ENCODE measurements at places on chromosomes 5 and 9.
A peak's percentile ranks its signal among the peaks of the same experiment; 100 is the strongest.

- DNase-seq, result no peak
Observed at GRCh38 chr9:106879439-106879882, 16.5 kb downstream of the ZNF462 start.

- DNase-seq, result no peak
Observed at GRCh38 chr5:130687085-130687733, 477.8 kb downstream of the HINT1 start.

GRCh38 chr5:108858959-108859358 is 111.3 kb downstream of the FER start:
- DNase-seq, result no peak

DNA sequence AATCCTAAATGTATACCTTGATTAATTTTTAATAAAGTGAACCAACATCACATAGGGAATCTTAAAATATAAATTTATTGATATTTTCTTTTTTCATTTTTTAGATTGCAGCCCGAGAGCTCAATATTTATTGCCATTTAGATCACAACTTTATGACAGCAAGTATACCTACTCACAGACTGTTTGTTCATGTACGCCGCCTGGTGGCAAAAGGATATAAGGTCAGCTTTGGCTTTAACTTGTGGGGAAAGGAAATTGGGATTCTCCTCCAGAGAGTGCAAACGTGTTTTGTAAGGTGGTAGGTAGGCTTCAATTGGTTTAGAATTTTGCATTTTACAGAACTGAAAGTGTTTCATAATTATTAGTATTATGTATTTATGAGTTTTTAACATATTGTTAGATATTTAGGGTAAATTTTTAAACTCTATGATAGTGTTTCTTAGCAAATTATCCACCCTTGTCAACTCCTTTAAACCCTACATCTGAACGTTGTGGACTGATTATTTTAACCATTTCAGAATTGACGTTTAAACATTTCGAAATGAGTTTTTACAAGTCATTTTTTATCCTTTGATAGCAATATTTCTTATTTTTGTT is 17.5 kb upstream of the DHFR start:
- DNase-seq, result peak; percentile 61

- no peak for DNase-seq
Observed at GRCh38 chr5:22908129-22908528, 55.0 kb upstream of the CDH12 start.

- no peak for DNase-seq
Observed at GRCh38 chr5:33205727-33206410, 234.9 kb upstream of the TARS1 start.

GRCh38 chr9:109108318-109108717 is 11.4 kb downstream of the TMEM245 start:
- DNase-seq, result no peak

DNA sequence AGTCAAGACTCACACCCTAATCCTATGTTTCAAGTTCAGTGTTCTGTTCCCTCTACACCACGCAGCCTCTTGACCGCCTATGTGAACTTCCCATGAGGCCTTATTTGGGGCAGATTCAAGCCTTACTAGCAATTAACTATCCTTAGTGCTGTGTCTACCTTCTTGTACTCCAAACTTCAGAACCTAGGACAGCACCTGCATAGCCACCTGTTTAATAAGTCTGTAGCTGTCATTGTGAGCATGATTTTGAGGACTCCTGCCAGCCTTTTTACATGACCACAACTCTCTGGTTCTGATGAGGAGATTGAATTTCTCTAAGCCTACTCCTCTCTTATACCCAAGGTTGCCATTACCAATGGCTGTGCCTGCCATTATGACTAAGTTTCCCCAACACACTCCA is 50.8 kb upstream of the PCSK1 start:
- DNase-seq, result no peak

- DNase-seq, result no peak
Observed at GRCh38 chr9:91004992-91005391, 203.4 kb downstream of the SYK start.

DNA sequence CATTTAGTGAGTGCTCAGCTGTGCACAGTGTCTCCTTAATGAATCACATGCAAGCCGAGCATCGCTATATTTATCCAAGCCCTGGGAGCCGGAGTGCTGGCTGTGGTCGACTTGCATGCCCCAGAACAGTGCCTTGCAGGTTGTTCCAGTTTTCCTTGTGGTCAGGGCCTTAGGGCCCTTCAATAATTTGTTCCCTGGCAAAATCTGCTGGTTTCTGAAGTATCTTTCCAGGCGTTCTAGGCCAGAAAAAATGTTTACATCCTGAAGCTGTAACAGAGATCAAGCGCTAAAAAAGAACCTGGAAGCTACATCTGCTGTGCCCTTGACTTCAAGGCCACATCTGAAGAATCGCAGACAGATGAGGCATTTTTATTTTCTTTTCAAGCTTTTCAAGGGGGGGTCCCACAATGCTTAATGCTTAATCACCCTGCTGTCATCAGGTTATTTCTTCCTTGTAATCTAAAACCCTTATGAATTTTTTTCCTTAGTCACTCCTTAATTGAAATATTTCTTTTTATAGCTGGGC is 105.8 kb downstream of the DOCK2 start:
- DNase-seq, result no peak

- no peak for DNase-seq
Observed at GRCh38 chr5:24606971-24607370, 37.8 kb downstream of the CDH10 start.

DNA sequence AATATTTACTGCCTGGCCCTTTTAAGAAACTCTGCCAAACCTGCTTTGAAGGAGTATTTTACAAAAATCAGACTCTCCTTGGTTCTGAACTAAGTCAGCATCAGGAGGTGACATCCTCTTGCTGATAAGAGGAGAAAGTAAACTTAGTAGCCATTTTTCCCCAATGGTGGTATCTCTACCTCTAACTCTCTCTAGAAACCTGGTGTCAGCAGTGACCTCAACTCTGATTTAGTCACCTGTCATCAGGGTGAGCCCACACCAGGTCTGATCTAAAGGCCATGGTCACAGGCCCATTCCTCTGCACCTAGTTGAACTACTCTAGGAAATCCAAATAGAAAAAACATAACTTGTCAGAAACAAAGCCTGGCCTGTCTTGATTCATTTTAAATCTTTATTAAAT is 4.2 kb downstream of the CARNMT1 start:
- peak; percentile 5 for DNase-seq

- DNase-seq, result no peak
Observed at GRCh38 chr5:7625740-7626139, 225.2 kb downstream of the CFAP90 start.

- no peak for DNase-seq
Observed at GRCh38 chr5:43570450-43571158, 13.7 kb upstream of the PAIP1 start.

DNA sequence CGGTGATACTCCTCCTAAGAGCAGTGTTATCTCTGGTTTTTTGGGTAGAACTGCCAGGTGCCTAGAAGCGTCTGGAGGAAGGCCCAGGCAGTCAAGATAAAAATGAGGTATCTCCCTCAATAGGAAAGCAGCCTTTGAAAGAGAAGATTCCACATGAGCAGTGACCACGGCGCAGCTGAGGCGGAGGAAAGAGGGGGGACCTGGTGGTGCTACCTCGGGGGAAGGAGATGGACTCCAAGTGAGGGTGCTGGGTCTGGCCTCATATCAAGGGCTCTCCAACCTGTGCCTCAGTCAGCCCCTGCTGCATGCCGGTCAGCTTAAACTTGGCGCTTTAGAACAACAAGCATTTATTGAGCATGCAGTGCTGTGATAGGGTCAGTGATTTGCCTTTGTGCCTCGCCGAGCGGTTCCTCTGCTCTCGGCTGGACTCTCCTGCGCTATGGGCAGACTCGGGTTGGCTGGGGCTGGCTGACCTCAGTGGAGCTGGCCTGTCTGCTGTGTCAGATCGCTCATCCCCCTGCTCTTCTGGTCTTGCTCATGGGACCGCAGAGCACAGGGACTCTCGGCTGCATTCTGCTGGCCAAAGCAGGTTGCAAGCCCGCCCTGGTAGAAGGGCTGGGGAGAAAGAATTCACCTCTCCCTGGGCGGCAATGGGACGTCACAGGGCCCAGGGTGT is 121.1 kb upstream of the IRX4 start:
- no peak for DNase-seq

DNA sequence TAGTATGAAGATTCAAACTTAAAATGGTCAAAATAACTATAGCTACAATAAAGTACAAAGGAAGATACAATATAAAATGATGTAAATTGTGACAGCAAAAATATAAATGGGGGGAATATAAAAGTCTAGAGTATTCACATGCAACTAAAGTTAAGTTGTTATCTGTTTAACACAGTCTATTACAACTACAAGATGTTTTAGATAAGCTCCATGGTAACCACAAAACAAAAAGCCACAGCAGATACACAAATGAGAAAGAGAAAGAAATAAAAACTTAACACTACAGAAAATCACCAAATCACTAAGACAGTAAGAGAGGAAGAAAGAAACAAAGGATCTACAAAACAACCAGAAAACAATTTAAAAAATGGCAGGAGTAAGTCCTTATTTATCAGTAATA is 17.0 kb upstream of the SH3TC2 start:
- peak; percentile 41 for DNase-seq

DNA sequence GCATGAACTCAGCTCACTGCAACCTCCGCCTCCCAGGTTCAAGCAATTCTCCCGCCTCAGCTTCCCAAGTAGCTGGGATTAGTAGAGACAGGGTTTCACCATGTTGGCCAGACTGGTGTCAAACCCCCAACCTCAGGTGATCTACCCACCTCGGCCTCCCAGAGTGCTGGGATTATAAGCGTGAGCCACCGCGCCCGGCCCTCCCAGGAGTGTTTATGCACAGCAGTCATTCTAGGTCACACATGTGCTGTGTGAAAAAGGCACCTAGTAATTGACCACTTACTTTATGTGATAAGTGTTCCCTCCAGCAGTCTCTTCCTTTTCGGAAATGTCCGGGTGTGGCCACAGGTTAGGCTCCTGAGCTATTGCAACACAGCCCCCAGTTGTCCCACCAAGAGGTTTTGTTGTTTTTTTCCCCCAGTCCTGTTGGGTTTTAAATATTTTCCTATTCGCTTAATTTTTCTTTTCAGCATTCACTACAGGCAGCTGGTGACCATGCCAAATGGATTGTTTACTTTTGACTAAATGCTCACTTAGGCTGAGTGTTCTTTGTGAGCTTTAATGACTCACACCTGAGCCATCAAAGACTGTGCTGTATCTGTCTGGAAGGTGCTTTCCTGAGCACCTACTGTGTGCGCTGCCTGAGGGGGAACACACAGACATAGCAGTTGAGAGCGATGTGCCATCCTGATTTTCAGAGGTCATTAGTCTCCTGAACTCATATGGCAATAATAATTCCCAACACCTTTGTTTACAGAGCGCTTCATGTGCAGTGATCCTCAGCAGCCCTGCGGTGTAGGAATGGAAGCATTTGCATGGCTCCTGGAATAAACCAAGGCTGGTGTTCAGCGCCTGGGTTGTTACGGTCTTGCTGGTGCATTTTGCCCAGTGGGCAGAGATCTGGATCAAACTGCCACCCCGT is 94.3 kb downstream of the MVB12B start:
- no peak for DNase-seq

- no peak for DNase-seq
Observed at GRCh38 chr9:35280399-35280798, 118.6 kb downstream of the UNC13B start.

GRCh38 chr9:84804951-84805694 is 135.6 kb downstream of the NTRK2 start:
- no peak for DNase-seq

DNA sequence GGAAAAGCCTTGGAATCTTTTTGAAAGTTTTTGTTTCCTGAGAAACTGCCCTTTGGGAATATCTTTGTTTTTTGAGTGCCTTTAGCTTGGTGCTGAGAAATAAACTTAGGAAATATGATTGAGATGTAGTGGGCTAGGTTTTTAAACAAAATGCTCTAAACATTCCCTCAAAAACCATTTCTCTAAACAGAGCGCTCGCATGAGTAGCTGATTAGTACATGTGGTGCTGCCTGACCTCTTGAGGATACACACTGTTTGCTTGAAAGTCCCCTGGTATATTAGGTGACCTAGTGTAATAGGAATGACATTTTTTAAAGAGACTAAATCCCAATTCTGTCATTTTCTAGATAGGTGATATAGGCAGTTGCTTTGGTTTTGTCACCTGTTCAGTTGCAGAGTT is 132.3 kb downstream of the ADAMTSL1 start:
- no peak for DNase-seq

DNA sequence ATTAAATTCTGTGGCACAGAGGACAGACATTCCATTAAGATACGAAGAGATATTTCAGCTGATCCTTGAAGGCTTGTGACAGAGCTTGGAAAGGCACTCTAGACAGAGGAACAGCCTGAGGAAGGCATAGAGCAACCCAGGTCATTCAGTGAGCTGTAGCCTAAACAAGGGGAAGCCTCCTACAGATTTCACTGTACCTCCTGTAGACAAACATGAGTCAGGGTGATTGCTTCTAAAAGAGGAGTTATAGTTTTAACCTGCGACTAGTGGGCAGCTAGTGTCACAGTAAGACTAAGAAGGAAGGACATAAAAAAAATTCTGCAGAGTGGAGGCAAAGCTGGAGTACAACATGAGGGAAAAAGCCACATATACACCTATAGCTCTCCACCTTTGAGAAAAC is 43.5 kb upstream of the ANKDD1B start:
- DNase-seq, result no peak

DNA sequence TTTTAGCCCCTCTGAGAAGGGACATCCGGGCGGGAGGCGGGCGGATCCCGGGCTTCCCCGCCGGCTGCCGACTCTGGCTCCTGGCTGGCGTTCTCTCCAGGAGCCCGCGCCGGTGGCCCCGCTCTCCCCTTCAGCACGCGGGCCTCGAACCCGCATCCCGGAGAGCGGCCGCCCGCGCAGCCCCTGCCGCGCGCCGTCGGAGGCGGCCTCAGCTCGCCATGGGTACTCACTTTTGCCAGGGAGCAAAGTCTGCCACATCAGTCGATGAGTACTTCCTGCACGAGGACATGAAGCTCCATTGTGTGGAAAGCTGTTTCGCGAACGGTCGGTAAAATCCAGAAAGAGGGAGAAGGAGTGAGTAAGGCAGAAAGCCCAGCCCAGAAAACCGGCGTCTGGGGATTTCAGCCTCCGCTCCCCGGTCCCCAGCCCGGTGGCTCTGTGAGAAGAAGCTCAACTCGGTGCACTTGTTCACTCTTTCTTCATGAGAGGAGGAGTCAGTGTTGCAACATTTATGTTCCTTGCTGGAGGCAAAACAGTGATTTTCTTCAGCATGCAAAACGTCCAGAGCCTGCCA is at the start of gene PRLR:
Gene PRLR, minus strand, starts transcription at position 450 of the 574 bp plus-strand sequence. CDS start 140,867 bp downstream, outside the sequence.
- DNase-seq, result no peak

GRCh38 chr5:124303366-124303765 is 443.1 kb downstream of the ZNF608 start:
- no peak for DNase-seq

GRCh38 chr5:122310889-122311288 is 1.1 kb upstream of the SNCAIP start:
- no peak for DNase-seq

Data from CD4-positive, alpha-beta T cell treated with Interleukin-4 for 4 hours (primary cell).